ENCODE measurements at places on chromosomes 3 and 15. TPM values are rescaled to one million over a fixed set of nuclear protein-coding genes. Genes with fewer than 3 reads are reported as not detected.
A peak's percentile ranks its signal among the peaks of the same experiment; 100 is the strongest.

Gene SAXO2
- total RNA-seq = 0.67 TPM

Gene HACD2
- total RNA-seq = 60.3 TPM

Gene MAP3K13
- 34.0 TPM for total RNA-seq

DNA sequence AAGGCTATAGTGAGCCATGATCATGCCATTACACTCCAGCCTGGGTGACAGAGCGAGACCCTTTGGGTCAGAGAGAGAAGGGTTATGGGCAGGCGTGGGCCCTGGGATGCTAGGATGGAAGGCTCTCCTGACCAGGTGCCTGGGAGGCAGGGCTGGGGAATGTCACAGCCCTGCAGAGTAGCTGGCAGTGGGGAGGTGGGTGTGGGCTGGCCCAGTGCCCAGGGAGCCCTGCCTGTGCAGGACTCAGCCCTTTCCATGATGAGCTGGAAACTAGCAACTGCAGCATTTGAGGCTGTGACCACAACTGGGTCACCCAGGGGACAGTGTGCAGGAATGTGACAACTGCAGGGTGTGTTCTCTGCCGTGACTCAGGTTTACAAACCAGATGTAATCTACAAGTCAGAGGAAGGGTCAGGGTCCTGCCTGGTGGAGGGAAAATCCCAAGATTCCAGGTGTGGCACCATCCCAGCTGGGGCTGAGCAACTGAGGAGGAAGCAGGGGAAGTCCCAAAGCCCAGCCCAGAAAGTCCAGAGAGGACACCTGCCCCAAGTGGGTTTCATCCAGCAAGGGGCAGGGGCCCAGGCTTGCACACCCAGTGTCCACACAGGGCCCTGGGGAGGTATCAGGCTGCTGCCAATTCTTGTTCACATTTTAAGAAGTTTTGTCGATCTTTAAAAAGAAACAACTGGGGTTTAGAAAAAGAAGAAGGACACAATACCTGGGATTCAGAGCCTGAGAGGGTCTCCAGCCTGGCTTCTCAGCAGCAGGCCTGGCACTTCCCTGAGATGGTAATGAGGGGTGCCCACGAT lies 45.5 kb downstream of the SLC28A1 start:
- DNase-seq = peak; percentile 78

- DNase-seq = no peak
Measured at GRCh38 chr3:47746264-47746663, 35.4 kb downstream of the SMARCC1 start.

DNA sequence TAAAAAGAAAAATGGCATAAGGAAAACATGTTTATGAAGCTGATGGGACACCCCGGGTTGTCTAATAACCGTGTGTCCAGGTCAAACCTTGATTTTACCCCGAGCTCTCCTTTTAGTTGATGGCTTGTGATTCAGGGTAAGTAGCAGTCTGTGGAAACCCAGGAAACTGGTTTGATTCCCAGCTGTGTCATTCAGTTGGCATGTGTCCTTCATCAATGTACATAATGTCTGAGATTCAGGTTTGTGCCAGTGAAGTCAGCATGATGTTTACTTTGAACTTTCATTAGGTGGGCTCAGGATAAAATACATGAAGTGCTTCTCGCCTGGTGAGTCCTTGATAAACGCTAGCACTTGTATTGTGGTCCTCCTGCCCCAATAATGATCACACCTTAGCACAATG lies 4.3 kb upstream of the COPG1 start:
- no peak for DNase-seq
